ENCODE measurements at places on chromosomes 5 and 9.

GRCh38 chr9:137367506-137368430 is 55.2 kb downstream of the EXD3 start:
- DNase-seq = no peak

DNA sequence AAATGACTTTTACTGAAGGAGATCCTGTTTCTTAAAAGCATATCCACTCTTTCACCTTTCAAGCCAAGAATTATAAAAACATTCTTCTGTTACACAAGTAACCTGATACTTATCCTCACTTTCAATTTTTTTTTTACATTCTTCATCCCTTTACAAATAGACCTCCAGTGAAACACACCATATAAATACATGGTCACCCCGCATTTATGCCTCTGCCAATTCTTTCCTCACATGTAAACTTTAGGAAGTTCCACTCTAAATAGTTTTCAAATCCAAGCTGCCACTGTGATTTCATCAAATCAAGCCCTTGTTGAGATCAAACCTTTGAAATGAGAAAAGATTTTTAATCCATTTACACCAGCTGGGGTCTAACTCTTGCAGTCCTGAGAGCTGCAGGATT is 40.0 kb downstream of the GAS1 start:
- DNase-seq = no peak

DNA sequence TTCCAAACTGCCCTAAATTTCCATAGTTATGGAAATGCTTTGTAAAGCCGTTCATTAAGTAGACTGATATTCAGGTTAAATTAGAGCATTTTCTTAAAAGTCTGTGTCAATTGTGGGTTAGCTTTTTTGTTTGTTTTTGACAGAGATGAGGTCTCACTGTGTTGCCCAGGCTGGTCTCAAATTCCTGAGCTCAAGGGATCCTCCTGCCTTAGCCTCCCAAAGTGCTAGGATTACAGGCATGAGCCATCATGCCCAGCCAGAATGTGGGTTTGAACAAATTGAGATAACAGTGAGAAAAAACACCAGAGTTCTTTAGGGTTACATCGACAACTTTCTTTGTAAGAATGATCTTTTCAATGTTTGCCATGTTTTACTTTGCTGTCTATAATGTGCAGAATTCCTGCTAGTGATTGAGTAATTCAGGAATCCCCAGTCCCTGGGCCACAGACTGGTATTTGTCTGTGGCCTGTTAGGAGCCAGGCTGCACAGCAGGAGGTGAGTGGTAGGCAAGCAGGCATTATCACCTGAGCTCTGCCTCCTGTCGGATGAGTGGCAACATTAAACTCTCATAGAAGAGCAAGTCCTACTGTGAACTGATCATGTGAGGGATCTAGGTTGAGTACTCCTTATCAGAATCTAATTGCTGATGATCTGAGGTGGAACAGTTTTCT is 80.5 kb downstream of the RAI14 start:
- no peak for DNase-seq

DNA sequence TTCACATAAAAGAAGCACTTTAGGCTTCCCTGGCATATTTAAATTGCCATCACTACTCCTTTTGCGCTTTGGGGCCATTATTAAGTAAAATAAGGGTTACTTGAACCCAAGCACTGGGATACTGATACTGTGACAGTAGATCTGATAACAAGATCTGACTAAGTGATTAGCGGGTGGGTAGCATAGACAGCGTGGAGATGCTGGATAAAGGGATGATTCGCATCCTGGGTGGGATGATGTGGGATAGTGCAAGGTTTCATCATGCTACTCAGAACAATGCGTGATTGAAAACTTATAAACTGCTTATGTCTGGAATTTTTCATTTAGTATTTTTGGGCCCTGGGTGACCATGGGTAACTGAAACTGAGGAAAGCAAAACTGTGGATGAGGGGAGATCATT is 75.1 kb downstream of the PTTG1 start:
- DNase-seq = no peak

DNA sequence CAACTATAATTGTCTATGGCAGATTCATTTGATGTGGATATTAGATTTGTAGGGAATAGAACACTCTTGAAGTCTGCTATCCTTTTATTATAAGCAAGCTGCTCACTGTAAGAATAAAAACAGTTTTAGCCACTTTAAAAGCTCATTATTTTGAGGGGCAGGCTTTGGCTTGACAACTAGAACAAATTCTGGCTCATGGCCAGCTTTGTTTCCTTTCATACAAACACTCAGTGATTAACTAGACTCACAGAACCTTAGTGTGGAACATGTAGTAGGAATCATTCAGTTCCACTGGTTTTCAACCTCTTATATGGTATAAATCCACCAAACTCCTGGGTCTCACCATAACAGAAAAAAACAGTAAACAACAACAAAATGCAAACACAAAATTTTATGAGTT is 27.4 kb upstream of the CEP120 start:
- peak; percentile 0 for DNase-seq

DNA sequence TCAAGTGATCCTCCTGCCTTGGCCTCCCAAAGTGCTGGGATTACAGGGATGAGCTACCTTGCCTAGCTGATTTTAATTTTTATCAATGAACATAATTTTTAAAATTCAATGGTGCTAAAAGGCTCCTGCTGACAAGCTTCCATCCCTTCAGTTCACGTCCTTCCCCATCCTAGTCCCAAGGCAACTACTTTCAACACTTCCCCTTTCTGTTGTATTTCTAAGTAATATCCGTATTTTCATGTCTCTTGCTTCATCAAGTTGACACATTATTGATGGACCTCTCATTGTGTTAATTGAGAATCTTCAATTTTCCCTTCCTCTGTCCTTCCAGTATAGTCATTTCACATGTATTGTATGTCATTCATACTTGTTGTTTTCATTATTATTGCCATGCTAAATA is 93.8 kb upstream of the RASGRF2 start:
- DNase-seq = no peak

- DNase-seq = peak; percentile 96
These were observed 407.1 kb upstream of the DMAC1 start for GRCh38 chr9:8206720-8207119.

GRCh38 chr9:3500044-3500443 is 25.8 kb downstream of the RFX3 start:
- DNase-seq = peak; percentile 97

DNA sequence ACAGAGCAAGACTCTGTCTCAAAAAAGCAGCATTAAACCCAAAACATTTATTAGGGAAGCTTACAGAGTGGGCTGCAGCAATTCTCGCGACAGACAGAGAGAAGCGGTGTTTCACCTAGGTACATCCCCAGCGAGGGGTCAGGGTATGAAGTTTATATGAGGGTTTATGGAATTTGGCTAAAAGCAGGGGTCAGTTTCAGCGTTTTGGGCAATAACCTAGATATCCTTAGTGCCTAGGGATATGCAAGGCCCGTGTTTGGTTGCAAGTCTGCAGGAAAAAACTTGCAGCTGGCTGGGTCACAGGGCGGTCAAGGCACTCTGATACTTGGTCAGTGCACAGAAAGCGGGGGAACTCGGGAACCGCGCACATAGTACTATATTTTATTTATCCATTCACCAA is 649 bp upstream of the GLE1 start:
- peak; percentile 62 for DNase-seq

DNA sequence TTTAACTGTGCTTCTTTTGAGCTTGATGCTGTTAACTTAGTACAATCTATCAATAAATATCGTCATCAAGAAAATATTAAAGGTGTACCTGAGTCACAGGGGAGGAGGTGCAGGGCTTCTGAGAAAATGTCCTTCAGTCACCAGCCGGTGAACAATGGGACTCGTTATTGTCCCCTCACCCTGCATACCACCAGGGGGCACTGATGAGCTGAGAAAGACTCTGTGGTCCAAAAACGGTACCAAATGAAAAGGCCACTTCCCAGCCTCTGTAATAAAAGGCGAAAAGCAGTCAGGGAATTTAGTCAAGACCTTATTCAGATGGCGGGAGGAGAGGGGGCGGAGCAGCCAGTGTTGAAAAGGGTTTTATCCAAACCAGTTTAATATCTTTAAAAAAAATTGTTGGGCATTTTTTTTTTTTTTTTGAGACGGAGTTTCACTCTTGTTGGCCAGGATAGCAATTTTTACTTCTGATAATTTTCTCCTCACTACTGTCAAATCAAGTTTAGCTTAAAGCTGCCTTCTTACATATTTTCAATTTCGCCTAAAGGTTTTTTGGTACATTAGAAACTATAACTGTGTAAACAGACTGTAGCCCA is 271.9 kb upstream of the ADAMTS16 start:
- peak; percentile 69 for DNase-seq

GRCh38 chr5:17180864-17181723 is 36.3 kb upstream of the BASP1 start:
- no peak for DNase-seq

DNA sequence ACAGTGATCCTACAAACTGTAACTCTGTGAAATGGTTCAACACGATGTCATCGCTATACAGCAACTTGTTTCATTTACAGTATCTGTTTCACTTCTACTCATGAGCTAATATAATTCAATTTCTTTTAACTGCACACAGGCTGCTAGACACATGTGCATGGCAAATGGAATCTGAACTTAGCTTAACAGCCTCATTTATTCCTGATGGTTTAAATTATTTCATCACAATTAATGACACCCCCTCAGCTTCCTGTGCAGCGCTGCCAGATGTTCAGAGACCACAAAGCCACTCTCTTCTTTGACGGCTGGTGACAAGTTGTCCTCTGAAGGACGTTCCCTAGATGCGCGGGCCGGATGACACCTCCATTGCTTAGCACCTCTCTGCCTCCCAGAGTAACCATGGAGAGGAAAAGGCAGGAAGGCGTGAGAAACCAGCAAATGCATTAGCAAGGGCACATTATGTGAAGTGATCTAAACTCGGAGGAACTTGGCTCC is 191.1 kb downstream of the BNC2 start:
- DNase-seq = no peak

DNA sequence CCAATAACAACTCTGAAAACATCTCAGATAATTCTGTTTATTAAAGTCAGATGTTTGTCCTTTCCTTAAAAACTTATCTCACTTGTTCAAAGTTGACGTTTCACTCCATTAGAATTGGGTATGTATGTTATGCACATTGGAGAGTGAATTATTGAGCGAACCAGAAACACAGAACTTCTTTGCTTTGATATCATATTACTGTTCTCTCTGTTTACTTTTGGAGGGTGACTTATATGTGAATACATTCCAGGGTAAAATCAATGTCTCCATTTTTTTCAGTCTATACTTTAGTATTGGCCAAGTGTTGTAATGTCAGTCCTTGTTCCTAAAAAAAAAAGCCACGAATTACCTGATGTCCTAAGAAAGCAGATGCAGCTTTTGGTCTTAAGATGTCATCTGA is 307.4 kb downstream of the CSNK1G3 start:
- DNase-seq = no peak

- no peak for DNase-seq
These were observed 21.1 kb downstream of the TNPO1 start for GRCh38 chr5:72837524-72838096.

GRCh38 chr9:19229595-19230354 is 718 bp upstream of the DENND4C start:
- DNase-seq = peak; percentile 72

- DNase-seq = no peak
These were observed 83.9 kb upstream of the HSPA9 start for GRCh38 chr5:138659121-138659520.

DNA sequence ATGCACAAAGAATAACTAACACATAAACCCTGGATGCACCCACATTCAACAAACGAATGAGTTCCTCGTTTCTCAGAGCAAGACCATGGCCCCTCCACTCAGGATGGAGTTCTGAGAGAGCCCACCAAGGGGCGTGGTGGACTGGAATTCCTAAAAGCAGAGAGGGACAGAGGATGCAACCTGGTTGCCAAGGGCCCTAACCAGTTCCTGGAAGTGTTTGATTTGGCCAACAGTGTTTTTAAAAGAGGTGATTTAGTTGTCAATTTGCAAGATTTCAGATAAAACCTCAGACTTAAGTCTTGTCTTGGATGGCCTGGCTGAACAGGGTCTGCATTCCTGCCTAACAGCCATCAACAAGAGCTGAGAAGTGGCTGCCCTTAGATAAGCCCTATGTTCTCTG is 34.4 kb downstream of the GLRA1 start:
- DNase-seq = no peak
